ENCODE measurements at places on chromosomes 3 and 15. TPM values are rescaled to one million over a fixed set of nuclear protein-coding genes. Genes with fewer than 3 reads are reported as not detected.

Gene XYLB
- 6.1 TPM for total RNA-seq

Gene TMEM212
- not detected for total RNA-seq

Gene BCL2A1
- 6.5 TPM for total RNA-seq

Gene NFKBIZ
- total RNA-seq, result 20.9 TPM

Gene TMOD2
- 9.3 TPM for total RNA-seq

Gene LPCAT4
- total RNA-seq, result 12.8 TPM

Gene TRIM42
- not detected for total RNA-seq

Gene AMOTL2
- total RNA-seq, result 77.1 TPM

Gene CPOX
- 28.8 TPM for total RNA-seq

Gene SRGAP3
- 7.8 TPM for total RNA-seq

Gene ATP2B2
- total RNA-seq, result not detected

Gene SLC7A14
- total RNA-seq, result 7.4 TPM

Gene ROPN1
- total RNA-seq, result not detected

Gene GHSR
- not detected for total RNA-seq

Measured in smooth muscle cell of trachea (primary cell).